Activated CD8-positive, alpha-beta memory T cell treated with anti-CD3 and anti-CD28 coated beads for 1 hour (primary cell): ENCODE measurements at places on chromosomes 6 and 20.
A peak's percentile ranks its signal among the peaks of the same experiment; 100 is the strongest.

GRCh38 chr6:131317516-131317915 is 182.2 kb downstream of the AKAP7 start:
- DNase-seq = no peak

DNA sequence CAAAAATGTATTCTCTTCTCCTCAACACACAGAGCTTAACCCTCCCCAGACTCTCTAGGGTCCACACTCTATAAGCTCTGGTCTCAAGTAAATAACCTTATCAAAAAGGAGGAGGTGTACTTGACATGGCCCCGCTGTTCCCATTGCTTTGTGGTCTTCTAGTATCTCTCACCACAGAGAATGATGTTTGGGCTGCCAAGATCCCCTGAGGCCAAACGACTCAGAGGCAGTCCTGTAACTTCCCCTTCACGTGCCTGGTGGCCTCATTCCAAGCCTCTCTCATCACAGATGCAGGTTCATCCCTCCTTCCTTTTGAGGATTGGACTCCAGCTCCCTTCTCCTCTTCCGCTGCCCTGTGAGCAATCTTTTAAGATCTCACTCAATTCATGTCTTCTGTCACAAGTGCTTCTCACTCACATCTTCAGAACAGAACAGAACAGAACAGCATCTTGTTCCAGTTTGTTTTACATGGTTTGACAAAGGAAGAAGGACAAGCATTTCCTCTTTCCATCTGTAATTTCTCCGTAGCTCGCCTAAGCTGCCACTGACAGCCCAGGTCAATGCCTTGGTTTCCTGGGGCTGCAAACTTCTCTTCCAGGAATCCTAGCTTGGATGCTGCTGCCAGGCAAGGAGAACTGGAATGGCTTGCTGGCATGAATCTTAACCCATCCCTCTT is 541.5 kb downstream of the CD83 start:
- no peak for DNase-seq

GRCh38 chr6:2848851-2849250 is 7.2 kb upstream of the SERPINB1 start:
- no peak for DNase-seq

DNA sequence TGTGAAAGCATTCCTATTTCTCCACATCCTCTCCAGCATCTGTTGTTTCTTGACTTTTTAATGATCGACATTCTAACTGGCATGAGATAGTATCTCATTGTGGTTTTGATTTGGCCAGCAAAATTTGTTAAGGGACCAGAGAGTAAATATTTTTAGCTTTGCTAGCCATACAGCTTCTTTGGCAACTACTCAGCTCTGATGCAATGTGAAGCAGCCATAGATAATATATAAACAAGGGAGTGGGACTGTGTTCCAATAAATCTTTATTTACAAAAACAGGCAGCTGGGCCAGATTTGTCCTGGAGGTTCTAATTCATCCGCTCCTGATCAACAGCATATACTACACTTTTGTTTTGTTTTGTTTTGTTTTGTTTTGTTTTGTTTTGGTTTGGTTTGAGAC is 202.9 kb downstream of the ZNF217 start:
- DNase-seq = no peak

- DNase-seq = no peak
Measured at GRCh38 chr6:41078101-41078500, 5.3 kb downstream of the NFYA start.

DNA sequence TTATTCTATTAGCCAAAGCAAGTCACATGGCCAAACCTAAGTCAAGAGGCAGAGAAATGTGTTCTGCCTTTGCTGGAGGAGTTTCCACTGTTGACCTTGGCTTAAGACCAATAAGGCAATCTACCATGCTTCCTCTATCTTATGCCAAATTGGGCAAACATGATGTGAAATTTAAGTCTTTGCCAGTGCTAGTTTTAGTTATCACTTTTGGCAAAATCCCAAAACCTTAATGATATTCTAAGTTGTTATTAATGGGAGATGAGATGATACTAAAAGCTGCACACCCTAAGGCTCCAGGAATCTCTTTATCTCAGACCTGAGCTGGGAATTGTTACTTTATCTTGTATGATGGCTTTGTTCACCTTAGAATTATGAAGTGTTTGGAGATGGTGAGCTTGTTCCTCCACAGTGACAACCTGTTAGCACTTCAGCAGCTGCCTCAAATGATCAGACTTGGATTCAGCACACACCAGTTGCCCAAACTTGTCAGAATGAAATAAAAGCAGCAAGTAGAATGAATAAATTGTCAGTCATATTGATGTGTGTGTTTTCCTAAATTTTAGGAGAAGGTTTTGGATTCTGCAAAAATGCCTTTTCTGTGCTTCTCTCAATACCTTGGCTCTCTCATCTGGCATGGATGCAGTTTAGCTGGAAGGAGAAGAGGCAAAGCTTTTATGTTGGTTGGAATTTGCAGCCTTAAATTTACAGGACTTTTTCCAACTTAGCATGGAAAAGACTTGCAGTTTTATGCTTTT is 49.3 kb downstream of the RIN2 start:
- DNase-seq = no peak

DNA sequence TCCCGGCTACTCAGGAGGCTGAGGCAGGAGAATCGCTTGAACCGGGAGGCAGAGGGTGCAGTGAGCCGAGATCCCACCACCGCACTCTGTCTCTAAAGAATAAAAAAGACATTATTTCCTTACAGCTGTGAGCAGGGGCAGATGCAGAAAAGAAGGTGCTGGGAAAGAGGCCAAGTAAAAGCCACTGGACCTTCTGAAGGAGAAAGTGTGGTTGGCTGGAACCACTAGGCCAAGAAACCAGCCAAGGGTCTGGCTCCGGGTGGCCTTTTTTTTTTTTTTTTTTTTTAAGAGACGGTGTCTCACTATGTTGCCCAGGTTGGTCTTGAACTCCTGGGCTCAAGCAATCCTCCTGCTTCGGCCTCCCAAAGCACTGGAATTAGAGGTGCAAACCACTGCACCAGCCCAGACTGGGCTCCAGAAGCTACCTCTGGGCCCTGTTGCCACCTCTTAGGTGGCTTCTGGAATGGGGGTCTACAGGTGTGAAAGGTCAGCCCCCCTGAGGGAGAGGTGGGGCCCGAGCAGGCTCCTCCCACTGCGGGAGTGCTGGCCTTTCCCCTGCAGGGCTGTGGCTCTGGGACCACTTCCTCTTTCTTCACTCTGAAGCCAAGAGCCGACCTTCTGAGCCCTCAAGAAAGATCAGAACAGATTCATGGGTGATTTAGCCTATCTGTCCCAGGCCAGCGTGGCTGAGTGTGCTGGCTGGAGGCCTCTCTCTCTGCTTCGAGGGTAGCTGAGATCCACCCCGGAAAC is at the start of gene FGD2:
TSS of gene FGD2 (plus strand) at position 595 of the 750 bp plus-strand sequence. CDS start 163 bp downstream, outside the sequence.
- DNase-seq = no peak

DNA sequence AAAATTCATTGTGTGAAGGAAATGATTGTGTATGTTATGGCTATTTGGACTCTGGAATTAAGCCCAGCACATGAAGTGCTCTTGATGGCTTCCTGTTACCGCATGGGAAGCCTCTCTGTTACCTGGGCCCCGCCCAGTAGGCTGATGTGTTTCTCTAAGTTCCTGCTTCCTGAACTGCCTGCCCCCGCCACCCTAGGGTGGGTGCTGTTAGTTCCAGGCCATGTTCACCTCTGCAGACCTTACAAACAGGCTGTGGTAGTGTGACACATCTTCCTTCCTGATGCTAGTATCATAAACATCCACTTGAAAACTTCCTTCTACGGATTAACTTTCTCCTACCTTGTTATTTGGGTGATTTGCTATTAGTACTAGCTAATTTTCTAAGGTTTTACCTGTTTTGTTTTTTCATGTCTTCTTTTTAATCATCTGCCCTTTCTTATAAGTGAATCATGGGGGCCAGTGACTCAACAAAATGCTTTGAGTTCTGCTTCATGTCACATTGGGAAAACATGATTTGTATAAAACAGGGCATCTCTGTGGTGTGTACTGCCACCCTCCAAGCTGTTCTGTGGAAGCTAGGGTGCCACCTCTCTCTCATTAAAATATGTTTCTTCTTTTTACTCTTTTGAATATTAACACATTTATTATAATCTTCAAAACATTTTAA is 40.6 kb downstream of the SH3BGRL2 start:
- peak; percentile 7 for DNase-seq

- DNase-seq = no peak
Measured at GRCh38 chr20:5146099-5146668, 19.4 kb downstream of the CDS2 start.

GRCh38 chr20:1657556-1658334 is at the start of gene SIRPG:
Gene SIRPG, minus strand, starts transcription at chr20:1657779. Its CDS starts 65 bp downstream, at chr20:1657714.
- DNase-seq = no peak

DNA sequence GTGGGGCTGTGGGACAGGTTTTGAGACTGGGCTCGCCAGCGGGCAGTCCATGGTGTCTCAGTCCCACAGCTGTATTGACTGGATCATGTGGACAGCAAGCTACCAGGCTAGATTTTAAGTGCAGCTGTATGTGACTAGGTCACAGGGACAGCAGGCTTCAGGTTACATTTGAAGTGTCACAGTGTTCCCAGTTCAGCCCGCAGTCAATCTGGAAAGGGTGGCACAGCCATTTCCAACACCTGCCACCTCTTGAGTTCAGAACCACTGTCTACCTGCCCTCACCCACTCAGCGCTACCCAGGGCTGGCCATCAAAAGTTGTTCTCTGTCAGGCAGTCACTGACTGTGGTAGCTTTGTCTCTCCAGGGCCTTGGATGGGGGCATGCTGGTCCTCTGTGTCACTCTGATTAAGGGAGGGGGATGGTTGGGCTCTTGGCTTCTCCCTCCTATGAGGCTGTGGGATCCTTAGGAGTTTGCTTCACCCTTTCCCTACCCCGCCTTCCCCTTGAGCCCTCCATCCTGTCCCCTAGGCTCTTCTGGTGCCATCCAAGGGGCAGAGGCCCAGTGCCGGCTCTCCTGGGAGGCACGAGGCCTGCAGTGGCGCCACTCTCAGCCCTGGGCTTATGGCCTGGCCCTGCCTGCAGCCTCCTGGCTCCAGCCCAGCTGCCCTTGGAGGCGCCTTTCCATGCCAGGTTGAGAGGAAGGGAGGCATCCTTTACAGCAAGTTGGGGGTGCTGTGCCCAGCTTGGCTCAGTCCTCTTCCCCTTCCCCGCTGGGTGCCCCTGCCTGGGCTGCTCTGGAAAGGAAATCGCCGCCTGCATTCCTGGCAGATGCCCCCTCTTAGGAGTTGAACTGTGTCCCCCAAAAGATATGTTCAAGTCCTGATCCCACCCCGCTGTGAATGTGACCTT is 44.9 kb downstream of the PNLDC1 start:
- DNase-seq = no peak

DNA sequence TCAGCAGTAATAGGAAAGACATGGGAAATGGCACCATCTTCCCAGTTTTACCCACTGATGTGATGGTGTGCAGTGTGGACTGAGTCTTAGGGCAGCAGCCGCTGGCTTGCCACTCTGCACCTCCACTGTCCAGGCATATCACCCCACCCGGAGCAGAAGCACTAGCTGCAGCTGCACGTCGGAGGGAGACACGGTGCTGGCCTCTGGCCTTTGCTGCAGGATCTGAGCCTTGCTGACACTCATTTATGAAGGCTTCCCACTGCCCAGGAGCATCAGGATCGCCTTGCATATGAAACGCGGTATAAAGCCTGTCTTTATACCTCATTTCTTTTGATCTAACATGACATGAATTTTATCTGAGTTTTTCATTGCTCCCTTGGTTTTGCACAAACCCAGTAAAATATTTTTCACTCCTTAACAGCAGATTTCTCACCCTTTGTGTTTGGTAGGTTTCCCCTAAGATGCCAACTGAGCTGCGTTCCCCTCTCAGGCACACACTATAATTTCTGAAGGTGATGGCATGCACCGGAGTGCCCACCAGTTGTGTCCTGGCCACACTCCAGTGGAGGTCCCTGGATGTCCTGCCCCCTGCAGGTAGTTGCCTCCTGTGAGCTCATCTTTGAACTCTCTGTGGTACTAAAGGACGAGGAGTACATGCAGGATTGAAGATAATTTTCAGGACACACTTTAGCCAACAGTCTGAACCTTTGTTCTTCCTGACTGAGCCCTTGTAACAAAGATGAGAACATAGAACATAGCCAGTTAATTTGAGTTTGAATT is 9.0 kb upstream of the EXOC2 start:
- no peak for DNase-seq

- DNase-seq = no peak
Measured at GRCh38 chr20:18683839-18684238, 96.0 kb downstream of the DTD1 start.

GRCh38 chr20:35616465-35617396 is 1.1 kb downstream of the SPAG4 start:
- peak; percentile 100 for DNase-seq

DNA sequence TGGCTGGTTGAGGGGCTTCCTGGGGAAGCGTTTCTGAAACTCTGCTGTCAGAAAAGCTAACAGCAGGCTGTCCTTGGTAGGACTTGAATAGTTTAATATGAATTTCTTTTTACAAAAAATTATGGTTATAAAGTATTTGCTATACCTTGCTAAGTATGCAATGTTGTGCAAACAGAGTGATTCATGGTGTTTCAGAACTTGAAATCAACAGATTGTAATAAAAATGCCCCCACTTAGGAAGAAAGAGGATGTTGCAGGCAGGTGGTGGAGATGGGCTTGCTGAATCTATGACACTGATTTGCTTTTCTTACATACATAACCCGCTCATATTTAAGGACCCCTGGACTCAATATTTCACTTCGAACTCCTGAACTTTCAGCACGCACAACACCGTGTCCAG is 211.6 kb downstream of the THBS2 start:
- DNase-seq = no peak

GRCh38 chr20:13432126-13432525 is 206.6 kb downstream of the TASP1 start:
- DNase-seq = no peak

- DNase-seq = no peak
Measured at GRCh38 chr6:51016489-51016888, 197.8 kb downstream of the TFAP2B start.

DNA sequence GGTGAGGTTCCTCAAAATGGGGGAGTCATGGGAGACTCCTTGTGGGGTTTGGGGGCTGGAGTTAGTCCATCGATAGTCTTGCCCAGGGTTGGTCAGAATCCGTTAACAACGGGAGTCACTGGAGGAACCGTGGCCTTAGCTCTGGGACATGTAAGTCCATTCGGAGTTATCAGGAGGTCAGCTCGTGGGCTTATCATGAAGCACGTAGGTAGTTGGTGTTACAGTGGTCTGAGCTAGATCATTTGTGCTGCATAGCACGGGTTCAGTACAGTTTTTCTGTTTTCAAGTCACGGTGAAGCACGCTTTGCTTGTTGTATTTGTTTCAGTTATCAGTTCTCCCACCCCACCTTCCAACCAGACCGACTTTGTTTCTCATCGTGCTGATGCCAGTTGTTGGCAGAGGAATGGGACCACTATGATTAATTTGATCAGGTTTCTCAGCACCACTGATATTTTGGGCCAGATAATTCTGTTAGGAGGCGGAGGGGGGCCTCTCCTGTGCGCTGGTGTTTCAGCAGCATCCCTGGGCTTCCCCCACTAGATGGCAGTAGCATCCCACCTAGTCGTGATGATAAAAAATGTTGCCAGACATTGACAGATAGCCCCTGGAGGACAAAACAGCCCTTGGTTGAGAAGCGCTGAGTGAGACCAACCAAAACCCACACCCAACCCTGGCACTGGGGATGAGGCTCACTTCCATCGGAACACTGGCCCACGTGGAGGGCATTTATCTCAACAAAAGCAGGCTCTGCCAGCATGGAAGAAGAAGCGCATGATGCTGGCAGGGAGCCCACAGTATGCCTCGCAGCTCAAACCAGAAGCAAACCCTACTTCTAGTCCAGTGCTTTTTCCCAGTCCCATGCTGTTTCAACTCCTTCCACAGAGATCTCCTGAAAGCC is 2.2 kb upstream of the APMAP start:
- DNase-seq = peak; percentile 66

GRCh38 chr6:72850469-72850868 is 228.6 kb downstream of the KCNQ5 start:
- no peak for DNase-seq

- DNase-seq = no peak
Measured at GRCh38 chr20:58791286-58791685, 59.4 kb downstream of the GNAS-AS1 start.
